Renal pelvis (tissue), 12 donors: ENCODE measurements at places on chromosomes 7 and 10. TPM values are rescaled to one million over a fixed set of nuclear protein-coding genes. Genes with fewer than 3 reads are reported as not detected.

OR2A12 gene
- not detected for polyA plus RNA-seq

DNA sequence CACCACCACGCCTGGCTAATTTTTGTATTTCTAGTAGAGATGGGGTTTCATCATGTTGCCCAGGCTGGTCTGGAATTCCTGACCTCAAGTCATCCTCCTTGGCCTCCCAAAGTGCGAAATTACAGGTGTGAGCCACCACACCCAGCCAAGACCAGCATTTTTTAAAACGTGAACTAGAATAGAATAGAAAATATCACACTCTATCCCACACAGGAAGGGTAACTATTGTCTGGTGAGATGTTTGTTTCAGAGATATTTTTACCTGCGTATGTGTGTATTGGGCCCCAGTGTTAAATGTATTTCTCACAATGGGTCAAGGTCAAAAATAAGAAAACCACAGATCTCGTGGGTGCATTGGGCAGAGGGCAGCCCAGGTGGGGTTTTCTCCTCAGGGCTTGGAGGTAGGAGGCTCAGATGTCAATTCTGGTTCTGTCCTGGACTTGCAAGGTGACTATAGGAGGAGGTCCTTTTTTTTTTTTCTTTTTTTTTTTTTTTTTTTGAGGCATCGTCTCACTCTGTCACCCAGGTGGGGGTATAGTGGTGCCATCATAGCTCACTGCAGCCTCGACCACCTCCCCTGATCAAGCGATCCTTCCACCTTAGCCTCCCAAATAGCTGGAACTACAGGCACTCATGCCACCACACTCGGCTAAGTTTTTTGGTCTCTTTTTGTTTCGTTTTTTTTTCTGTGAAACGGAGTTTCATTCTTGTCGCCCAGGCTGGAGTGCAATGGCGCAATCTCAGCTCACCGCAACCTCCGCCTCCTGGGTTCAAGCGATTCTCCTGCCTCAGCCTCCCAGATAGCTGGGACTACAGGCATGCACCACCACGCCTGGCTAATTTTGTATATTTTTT lies 19.0 kb downstream of the SH2B2 start:
- no peak for DNase-seq

PYROXD2 gene
- 41.3 TPM for polyA plus RNA-seq

DNA sequence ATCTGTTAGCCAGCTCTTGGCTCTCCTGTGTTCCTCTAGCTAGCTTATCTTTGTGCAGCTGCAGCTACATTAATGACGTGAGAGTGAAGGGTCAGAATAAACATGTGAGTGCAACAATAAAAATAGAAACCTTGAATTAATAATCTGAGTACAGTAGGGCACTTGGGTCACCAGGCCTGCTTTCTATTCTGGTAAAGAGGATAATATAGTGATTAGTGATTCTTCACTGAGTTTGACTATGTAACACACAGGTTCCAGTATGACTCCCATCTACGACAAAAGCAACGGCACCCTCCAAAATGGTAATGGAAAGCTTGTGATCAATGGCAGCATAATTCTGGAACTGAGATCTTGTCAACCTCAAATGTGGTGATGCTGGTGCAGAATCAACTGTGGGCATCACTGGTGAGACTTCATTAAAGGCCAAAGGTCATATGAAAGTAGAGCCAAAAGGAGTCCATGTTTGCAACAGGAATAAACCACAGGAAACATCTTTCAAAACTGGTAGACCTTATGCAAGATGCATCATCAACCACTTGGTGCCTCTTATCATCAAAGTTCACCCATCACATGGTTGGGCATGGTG lies 77.6 kb downstream of the NRBF2 start:
- no peak for DNase-seq

NKX2-3 gene
- not detected for polyA plus RNA-seq

GRCh38 chr10:6647811-6648526 lies 67.9 kb upstream of the PRKCQ start:
- DNase-seq: peak; percentile 20

GRCh38 chr7:156949541-156950380 lies at the start of gene NOM1:
NOM1 (plus strand) TSS chr7:156949712; CDS start chr7:156949738, 26 bp downstream.
- peak; percentile 88 for DNase-seq

- peak; percentile 88 for DNase-seq
Measured at GRCh38 chr10:76303682-76304316, 872.4 kb downstream of the LRMDA start.

GRCh38 chr10:33334805-33335550 lies 511 bp upstream of the NRP1 start:
- DNase-seq: peak; percentile 89

DNA sequence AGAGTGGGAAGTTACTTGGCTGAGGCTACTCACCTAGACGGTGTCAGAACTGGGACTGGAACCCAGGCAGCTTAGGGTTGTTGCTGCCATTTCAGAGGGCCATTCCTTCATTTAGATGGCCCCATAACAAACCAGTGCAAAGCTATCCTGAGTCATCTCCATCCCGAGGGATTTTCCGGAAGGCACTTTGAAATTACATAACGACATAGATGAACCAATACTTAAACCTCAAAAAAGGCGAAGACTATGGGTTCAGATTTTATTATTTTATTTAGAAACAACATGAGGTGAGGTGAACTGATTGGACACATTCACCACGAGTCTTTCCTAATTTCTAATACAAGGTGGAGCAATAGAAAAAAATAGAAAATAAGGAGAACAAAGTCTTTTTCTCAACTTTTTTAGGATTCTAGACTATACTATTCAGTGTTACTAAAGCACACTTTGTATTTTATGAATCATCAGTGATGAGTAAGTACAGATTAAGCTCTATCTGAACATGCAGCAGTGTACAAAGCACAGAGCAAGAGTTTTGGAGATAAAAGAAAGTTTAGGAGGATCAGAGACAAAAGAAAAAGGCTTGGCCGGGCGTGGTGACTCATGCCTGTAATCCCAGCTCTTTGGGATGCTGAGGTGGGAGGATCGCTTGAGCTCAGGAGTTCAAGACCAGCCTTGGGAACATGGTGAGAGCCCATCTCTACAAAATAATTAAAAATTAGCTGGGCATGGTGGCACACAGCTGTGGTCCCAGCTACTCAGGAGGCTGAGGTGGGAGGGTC lies 79.5 kb upstream of the SVIL start:
- no peak for DNase-seq

- DNase-seq: peak; percentile 72
Measured at GRCh38 chr7:13981070-13981469, 8.4 kb downstream of the ETV1 start.

GRCh38 chr10:110652475-110653118 lies 8.5 kb downstream of the RBM20 start:
- DNase-seq: no peak

GRCh38 chr10:14648005-14648765 lies 126.5 kb downstream of the FAM107B start:
- peak; percentile 95 for DNase-seq

RBP3 gene
- 0.13 TPM for polyA plus RNA-seq

PDZD7 gene
- polyA plus RNA-seq: 3.2 TPM
